ENCODE measurements at places on chromosomes 4 and X.

DNA sequence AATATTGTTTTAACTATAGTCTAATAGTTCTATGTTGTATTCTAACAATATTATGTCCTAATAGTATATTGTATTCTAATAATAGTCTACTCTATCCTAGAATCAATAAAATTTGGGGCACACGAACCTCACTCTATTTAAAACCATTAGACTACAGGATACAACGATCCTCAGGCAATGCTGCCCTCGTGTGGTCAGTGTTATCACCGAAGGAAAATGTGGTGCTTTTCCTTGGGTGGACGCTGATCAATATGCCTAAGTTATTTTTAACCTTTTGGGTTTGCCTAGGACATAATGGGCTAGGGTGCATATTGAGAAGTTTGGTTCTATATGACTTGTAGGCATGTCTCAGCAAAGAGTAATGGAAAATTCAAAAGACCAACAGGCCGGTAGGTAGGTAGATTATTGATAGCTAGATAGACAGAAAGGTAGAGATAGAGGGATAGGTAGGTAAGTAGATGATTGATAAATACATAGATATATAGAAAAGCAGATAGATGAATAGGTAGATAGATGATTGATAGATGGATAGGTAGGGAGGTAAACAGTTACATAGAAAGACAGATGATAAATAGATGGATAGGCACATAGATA is 75.1 kb downstream of the PRKX start:
- peak; percentile 37 for DNase-seq

DNA sequence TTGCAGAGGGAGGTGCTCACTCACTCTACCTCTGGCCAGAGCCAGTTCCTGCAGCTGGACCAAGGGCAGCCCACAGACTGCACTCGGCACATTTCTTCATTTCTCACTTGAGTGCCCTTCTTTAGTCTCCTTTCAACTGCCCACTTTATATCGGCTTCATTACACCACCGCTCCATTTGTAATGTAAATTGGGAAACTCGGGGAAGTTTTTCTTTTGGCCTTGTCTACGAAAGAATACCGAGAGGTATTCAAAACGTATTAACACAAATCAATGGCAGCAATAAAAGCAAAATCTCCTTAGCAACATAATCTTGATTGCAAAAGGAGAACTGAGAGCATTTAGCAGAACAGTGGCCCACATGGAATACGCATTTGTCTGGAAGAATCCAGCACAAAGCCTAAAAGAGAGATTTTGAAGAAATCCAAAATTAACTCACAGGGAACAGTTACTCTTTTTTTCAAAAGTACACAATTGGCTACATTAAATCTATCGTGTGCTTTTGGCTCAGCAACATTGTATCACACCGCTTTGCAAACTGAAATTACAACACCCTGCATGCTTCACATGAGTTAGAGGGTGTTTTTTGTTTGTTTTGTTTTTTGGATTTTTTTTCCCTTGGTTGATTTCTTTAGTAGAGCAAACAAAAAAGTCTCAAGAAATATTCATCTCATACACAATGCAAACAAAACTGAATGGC is 62.6 kb downstream of the CHIC2 start:
- no peak for DNase-seq

DNA sequence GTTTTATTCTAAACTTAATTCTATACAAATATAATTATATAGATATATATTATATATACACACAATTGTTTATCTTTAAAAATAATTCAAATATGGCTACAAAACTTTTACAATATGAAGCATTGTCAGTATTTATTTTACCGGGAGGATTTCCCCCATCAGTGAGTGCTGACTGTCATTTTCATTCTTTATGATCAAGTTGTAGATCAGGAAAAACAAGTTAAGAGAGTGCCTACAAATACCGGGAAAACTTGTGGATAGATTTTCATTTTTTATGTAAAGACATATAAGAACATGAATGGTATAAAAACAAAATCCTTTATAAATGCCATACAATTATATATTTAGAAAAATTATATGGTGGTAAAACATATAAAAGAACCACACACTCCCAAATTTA is 37.8 kb downstream of the CLCN3 start:
- no peak for DNase-seq

GRCh38 chrX:115535844-115536243 is 25.1 kb upstream of the PLS3 start:
- no peak for DNase-seq

DNA sequence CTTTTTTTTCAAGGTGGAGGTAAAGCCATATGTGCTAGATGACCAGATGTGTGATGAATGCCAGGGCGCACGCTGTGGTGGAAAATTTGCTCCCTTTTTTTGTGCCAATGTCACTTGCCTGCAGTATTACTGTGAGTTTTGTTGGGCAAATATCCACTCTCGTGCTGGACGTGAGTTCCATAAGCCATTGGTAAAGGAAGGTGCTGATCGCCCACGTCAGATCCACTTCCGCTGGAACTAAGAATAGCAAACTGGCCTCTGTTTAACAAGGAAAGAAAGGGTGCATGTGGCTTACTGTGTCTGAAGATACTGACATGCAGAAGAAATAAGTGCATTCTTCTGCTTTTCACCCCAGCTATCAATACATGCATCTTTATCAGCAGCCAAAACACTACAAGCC is 63.9 kb downstream of the CPEB2 start:
- no peak for DNase-seq

Measured in omental fat pad (tissue), 4 donors.